NCI-H524 (cell line): ENCODE measurements at places on chromosomes 7 and 10.

DNA sequence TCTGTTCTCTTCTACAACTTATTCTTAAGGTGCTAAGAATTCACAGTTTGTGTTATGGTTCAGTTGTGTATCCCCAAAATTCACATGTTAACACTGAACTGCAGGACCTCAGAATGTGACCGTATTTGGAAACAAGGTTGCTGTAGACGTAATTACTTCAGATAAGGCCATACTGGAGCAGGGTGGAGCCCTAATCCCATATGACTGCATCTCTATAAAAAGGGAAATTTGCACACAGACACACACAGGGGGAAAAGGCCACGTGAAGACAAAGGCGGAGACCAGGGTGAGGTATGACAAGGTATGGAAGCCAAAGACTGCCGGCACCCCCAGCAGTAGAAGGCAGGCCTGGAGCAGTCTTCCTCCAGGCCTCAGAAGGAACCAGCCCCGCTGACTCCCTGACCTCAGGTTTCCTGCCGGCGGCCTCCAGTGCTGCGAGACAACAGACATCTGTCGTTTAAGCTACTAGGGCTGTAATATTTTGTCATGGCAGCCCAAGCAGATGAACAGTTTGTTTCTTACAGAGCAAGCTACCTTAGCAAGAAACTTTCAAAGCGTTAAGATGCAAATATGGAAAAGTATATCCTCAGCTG, 98.7 kb downstream of the PROSER2 start:
- no peak for DNase-seq

- DNase-seq = no peak
These were observed 51.4 kb upstream of the AOAH start for GRCh38 chr7:36775676-36776075.

- DNase-seq = no peak
These were observed 1.8 kb downstream of the BRI3 start for GRCh38 chr7:98283127-98283886.

DNA sequence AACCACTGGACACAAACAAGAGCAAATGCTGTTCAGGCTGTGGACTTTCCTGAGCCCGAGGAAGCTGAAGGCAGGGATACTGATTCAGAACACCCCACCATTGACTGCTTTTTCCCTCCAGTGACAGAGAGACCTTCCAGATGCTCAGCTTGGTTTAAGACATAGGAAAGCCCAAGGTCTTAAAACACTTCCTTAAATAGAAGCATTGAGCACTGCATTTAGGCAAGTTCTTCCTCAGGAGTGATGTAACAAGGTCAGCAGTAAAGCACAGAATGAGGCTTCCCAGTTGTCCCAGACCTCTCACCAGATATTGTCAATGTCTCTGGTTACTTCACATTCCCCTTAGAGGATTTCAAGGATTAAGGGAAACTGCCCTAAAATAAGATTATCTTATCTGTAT, 19.6 kb upstream of the CDCA7L start:
- DNase-seq = no peak

GRCh38 chr10:56085406-56086122, 275.5 kb downstream of the ZWINT start:
- DNase-seq = no peak

DNA sequence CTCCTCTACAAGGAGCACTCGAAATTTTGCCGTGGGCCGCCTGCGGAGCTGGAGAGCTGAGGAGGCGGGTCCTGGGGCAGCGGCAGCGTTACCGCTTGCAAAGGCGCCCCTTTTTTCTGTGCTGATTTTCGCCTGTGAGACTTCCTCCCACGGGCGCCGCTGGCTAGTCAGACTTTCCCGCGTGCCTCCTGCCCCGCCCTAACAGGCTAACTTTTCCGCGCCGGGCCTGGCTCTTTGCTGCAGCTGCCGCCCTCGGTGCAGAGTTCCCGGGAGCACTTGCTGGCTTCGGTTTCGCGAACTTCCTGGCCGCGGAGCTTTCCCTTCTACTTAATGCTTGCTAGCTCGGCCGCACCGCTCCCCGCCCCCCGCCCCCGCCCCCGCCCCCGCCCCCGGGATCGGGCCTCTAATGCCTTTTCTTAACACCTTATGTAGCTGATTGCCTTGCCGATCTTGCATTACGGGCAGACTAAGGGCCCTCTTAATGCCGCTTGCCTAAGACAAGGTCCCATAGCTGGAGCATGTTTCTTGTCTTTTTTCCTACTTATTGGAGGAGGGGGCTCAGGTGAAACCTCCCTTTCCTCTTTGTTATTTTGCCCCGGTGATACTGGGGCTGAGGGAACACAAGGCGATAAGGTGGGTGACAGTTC, 37.9 kb upstream of the RASGEF1A start:
- no peak for DNase-seq

DNA sequence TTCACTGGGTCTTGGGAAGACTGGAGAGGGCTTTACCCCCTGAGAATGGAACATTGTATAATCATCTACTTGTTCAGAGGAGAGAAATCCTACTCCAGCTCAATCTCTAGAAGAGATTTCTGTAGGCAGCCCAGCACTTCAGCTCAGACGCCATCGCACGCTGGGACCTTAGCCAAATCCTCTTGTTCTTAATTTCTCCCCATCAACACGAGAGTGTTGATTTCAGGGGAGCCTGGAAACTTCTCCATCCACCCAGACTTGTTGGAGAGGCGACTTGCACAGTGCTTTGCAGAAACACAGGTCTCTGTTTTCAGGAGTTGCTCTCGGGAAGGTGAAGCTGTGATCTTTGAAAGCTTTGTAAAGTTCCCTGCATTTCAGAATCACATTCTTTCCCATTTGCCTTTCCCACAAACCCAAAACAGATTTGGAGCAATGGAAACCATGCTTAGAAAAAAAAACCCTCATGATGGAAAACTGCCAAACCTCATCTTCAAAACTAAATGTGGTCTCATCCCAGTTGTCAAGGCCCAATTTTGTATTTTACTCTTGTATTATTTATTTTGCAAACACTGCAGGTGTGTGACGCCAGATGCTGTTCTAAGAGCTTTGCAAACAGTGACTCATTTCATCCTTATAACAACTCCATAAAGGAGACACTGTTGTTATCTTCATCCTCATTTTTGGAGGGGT, 60.9 kb downstream of the CALML3 start:
- no peak for DNase-seq

DNA sequence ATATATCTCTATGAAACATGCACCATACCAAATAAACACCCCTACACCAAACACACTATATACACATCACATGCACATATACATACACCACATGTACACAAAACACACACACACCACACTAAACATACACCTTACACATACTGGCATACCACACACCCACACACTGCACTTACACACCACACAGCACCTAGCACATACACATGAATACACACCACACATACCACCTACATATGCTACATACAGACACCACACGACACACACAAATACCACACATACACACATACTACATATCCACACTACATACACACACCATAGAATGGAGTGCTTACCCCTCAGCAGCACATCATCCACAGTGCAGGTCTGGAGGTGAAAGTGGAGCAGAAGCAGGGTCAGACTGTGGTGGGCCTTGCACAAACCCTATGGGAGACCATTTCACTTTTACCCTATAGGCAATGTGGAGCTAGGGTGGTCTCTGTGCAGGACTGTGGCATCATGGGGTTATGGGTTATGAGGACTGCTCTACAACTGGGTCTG, 64.6 kb downstream of the WDFY4 start:
- no peak for DNase-seq

GRCh38 chr7:117164620-117165019, 158.2 kb downstream of the WNT2 start:
- no peak for DNase-seq

GRCh38 chr10:49161411-49161997, 26.7 kb downstream of the TMEM273 start:
- no peak for DNase-seq

GRCh38 chr10:70847659-70848360, 32.1 kb downstream of the SGPL1 start:
- DNase-seq = no peak

DNA sequence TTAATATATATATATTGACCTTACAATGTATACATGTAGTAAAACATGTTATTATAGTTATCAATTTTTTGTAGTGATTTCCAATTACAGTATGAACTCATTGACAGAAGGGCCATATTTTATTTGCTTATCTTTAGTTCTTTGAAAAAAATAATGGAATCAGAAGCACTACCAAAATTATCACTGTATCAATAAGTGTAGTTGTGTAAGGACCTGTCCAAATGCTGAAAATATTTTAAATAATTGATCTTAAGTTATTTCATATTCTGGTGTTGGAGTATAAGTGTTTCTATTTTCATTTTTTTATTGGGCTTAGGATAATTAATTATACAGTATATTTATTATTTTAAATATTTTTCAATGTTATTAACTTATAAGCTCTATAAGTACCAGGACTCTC, 8.5 kb upstream of the DGKB start:
- DNase-seq = no peak

GRCh38 chr7:72325561-72325960, 86.6 kb downstream of the CALN1 start:
- no peak for DNase-seq

DNA sequence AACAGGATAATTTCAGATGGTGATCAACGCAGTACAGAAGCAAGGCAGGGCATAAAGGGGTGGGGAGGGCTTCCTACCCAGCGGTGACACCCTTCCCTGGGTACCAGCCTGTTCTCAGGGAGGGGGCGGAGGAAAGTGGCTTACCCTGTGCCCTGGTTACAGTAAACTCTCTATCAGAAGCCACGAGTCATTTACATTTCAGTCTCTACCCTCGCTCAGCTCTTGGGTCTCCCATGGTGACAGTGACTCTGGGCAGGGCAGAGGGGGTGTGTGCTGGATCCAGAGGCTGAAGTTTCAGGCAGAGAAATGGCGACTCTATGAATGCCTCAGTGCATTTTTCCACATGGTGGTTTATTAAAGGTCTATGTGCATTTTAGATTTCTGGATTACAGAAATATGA, 107.0 kb downstream of the ADARB2 start:
- no peak for DNase-seq

- DNase-seq = no peak
These were observed 319.6 kb downstream of the GLRX3 start for GRCh38 chr10:130455791-130456190.

- peak; percentile 5 for DNase-seq
These were observed 11.6 kb upstream of the TMEM72 start for GRCh38 chr10:44899450-44900080.

DNA sequence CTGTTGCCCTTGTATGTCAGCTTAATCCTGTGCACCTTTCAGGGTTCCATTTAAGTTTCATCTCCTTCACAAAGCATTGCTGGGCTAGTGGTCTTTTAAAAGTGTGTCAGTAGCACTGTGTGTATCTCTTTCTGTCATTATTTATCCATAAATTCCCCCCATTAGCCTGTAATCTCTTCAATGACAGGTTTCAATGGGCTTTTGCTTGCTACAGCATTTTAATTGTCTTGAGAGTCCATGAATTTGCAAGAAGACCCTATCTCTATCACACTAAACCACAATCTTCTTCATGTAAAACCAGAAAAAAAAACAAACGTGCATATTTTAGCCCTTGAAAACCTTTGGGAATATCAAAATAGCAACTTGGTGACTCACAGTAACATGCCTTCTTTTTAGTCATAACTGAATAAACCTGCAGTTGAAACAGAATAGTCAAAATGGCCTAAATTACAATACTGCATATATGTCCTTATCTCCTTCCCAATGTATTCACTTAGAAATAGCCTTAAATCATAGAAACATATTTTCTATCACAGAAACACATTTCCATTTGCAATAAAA, 118.6 kb downstream of the PON1 start:
- DNase-seq = no peak

- DNase-seq = no peak
These were observed 28.6 kb downstream of the MTURN start for GRCh38 chr7:30163231-30163894.

GRCh38 chr10:69715156-69715898, 85.3 kb downstream of the FAM241B start:
- no peak for DNase-seq

- no peak for DNase-seq
These were observed 169.2 kb upstream of the SEMA3A start for GRCh38 chr7:84363741-84364140.

DNA sequence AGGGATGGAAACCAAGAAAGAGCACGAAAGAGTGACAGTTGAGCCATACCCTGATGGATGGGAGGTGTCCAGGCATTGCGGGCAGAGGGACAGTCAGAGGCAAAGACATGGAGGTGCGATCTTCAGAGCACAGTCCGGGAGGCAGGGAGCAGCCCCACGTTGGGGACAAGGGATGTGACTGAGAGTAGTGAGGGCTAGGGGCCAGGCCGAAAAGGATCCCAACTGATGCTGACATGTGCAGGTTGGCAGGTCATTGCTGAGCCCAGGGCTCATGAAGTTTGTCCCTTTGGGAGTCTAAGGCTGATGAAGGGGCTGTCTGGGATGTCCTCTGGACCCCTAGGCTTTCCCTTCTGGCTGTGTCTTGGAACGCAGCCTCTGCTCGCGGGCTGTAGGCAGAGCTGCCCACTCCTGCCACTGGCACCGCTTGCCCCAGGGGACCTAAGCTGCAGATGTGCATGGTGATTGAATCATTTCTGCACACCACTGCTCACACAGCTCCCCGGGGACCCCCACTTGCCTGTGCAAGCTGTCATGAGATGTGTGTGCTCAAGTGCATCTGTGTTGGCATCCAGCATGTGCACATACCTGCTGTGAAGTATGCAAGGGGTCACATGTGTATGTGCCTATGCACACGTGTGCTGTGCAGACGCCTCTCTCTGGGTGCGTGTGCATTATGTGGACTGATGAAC, 125.1 kb downstream of the ZMIZ1 start:
- DNase-seq = peak; percentile 49

DNA sequence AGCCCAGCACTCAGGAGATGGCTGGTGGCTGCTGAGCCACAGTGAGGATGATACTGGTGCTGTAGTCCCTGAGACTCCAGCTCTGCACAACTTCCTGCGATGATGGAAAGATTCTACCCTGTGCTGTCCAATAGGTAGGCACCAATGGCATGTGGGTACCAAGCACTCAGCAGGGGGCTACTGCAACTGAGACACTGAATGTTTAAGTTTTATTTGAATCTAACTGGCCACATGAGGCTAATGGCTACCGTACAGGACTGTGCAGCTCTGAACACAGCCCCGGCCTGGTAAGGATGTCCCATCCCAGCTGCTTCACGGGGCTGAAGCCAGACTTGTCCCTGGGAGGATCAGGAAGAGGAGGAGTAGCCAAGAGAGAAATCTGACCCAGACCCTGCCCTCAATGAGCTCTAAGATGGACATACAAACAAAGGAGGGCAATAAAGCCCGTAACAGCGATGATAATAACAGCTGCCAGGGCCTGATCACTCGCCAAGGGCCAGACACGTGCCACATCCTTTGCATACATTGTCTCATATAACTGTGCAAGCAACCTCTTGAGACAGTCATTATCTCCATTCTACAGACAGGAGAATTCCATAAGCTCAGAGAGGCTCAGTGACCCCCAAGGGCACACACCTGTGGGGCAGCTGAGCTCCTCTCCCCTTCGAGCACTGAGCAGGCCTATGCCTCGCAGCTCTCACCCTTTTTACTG, 3.8 kb downstream of the GPRIN2 start:
- no peak for DNase-seq

- DNase-seq = peak; percentile 20
These were observed 2.5 kb downstream of the ZEB1 start for GRCh38 chr10:31321396-31321941.

- DNase-seq = no peak
These were observed 136.9 kb upstream of the PTN start for GRCh38 chr7:137480401-137480800.
